ENCODE measurements at places on chromosomes 1 and 21. TPM values are rescaled to one million over a fixed set of nuclear protein-coding genes. Genes with fewer than 3 reads are reported as not detected.

Gene CELA2A
- total RNA-seq, result not detected

Gene RAD54L
- total RNA-seq, result 9.6 TPM

Gene CNST
- total RNA-seq, result 68.4 TPM

Gene RIPK4
- total RNA-seq, result 0.08 TPM

Gene EPHA8
- not detected for total RNA-seq

Gene ADAMTSL4
- total RNA-seq, result 35.4 TPM

Gene KRTAP13-3
- total RNA-seq, result not detected

Gene RCSD1
- total RNA-seq, result not detected

Gene ATAD3B
- total RNA-seq, result 24.8 TPM

Gene GABRD
- not detected for total RNA-seq

Gene GBP3
- total RNA-seq, result 42.8 TPM

Gene TFF2
- total RNA-seq, result not detected

Gene ANP32E
- 61.3 TPM for total RNA-seq

Gene NBPF3
- 15.4 TPM for total RNA-seq

Gene INPP5B
- total RNA-seq, result 7.9 TPM

Gene ELAPOR1
- 1.2 TPM for total RNA-seq

Gene EPS8L3
- total RNA-seq, result not detected

Gene CFAP126
- total RNA-seq, result not detected

Gene FAM177B
- total RNA-seq, result not detected

Gene AHCTF1
- total RNA-seq, result 28.5 TPM

Gene APOBEC4
- total RNA-seq, result not detected

Gene MACF1
- total RNA-seq, result 311 TPM

Gene DARS2
- 24.8 TPM for total RNA-seq

Gene FGR
- total RNA-seq, result not detected

Gene PRPF38A
- 27.7 TPM for total RNA-seq

Gene FRRS1
- 0.47 TPM for total RNA-seq

Gene NUDT4B
- total RNA-seq, result not detected

Gene CD1D
- not detected for total RNA-seq

Gene CD34
- 0.60 TPM for total RNA-seq

Gene AQP10
- total RNA-seq, result not detected

Gene SLC9A1
- total RNA-seq, result 43.2 TPM

Gene HRNR
- not detected for total RNA-seq

Gene HAO2
- total RNA-seq, result not detected

Gene PLEKHG5
- total RNA-seq, result 6.0 TPM

Gene KPRP
- total RNA-seq, result not detected

Gene DIO1
- total RNA-seq, result not detected

Gene AJAP1
- total RNA-seq, result not detected

Gene DLGAP3
- not detected for total RNA-seq

Gene HSD11B1
- not detected for total RNA-seq

Gene SMAP2
- total RNA-seq, result 27.7 TPM

Gene KCNQ4
- total RNA-seq, result not detected

Gene PHF13
- 17.7 TPM for total RNA-seq

Gene NMNAT1
- 13.8 TPM for total RNA-seq

Gene KIF17
- total RNA-seq, result 7.6 TPM

Gene CXADR
- 0.28 TPM for total RNA-seq

Gene EFNA1
- not detected for total RNA-seq

Gene NMNAT2
- 27.6 TPM for total RNA-seq

Gene CFAP74
- total RNA-seq, result not detected

Gene ARHGEF11
- total RNA-seq, result 22.7 TPM
